ENCODE measurements at places on chromosomes 4 and X. TPM values are rescaled to one million over a fixed set of nuclear protein-coding genes. Genes with fewer than 3 reads are reported as not detected.

GRCh38 chr4:88035292-88035691 lies 27.9 kb downstream of the PKD2 start:
- H3K36me3 ChIP-seq, result peaks cover 12% of the 10 kb centered on the region
- no peaks in the 10 kb centered on the region for H3K4me1 ChIP-seq
- H3K27ac ChIP-seq, result no peak overlapping the region
- no peak overlapping the region for H3K4me3 ChIP-seq

DNA sequence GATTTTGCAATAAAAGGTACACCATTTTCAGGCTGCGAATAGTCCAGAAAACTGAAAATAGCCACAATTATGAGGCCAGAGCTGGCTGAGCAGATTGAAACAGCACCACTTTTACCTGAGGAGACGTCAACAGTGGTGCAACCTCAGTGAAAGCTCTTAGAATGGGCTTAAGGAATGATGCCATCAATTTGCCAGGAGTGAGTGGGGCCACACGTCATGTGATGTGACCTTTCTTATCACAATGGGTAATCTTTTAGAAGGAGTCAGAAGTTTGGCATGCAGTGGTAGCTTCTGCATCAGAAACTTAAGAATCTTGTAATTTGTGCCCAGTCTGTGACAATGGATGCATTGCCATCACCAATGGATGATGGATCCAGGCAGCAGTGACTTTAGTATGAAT lies 27.6 kb downstream of the ZNF81 start:
- H3K27me3 ChIP-seq, result no peaks in the 10 kb centered on the region
- DNase-seq, result no peak
- no peak overlapping the region for H3K27ac ChIP-seq
- H3K4me1 ChIP-seq, result no peaks in the 10 kb centered on the region

- peak; percentile 94 for DNase-seq
- H3K36me3 ChIP-seq, result no peaks in the 10 kb centered on the region
- peak within 1 kb of the TSS; percentile 99 for H3K4me3 ChIP-seq
Observed at GRCh38 chr4:83484500-83485461, at the start of gene ABRAXAS1. Gene ABRAXAS1, minus strand, starts transcription at chr4:83485100. Its CDS starts 28 bp downstream, at chr4:83485072.

DNA sequence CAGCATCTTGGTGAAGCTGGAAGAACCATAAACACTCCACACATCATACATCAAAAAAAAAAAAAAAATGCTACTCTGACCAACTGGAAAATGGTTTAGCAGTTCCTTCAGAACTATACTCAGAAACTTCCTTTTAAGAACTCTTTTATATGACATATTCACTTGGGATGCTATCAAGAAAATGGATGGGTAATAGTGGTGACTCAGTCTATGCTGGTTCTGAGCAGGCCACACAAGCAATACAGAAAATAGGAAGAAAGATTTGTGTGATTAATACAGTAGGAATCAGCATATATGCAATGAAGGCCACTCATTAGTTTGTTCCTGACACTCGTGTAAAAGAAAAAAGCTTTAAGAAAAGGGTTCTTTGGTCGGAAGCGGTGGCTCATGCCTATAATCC lies 123.5 kb upstream of the FAT4 start:
- H3K4me3 ChIP-seq, result no peak overlapping the region
- H3K4me1 ChIP-seq, result no peaks in the 10 kb centered on the region
- no peak overlapping the region for H3K27ac ChIP-seq
- no peaks in the 10 kb centered on the region for H3K27me3 ChIP-seq
- peaks cover 7% of the 10 kb centered on the region for H3K36me3 ChIP-seq
- DNase-seq, result no peak

DNA sequence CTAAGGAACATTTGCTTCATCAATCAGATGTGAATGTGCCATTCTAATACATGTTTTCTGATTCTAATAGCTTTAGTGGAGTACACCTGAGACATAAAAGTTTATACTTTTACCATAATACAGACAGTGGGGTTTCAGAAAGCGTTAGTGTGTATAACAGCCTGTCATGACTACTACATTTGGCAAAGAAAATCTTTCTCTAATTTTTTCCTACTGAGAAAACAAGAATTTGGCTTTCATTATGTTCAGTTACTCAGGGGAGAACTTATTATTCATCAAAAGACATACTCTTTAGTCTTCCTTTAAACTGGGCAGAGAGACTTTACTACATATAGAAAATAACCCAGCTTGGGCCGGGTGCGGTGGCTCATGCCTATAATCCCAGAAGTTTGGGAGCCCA lies 104.9 kb downstream of the PCDH18 start:
- no peaks in the 10 kb centered on the region for H3K36me3 ChIP-seq
- H3K27ac ChIP-seq, result no peak overlapping the region
- no peaks in the 10 kb centered on the region for H3K4me1 ChIP-seq
- no peak for DNase-seq
- no peaks in the 10 kb centered on the region for H3K27me3 ChIP-seq

GRCh38 chr4:59200992-59201391 lies 1999.1 kb upstream of the ADGRL3 start:
- H3K4me3 ChIP-seq, result no peak overlapping the region
- H3K36me3 ChIP-seq, result no peaks in the 10 kb centered on the region
- no peaks in the 10 kb centered on the region for H3K27me3 ChIP-seq
- H3K4me1 ChIP-seq, result no peaks in the 10 kb centered on the region
- DNase-seq, result no peak

GRCh38 chr4:118784776-118785175 lies 51.1 kb downstream of the SEC24D start:
- no peaks in the 10 kb centered on the region for H3K4me1 ChIP-seq
- DNase-seq, result no peak
- peaks cover 14% of the 10 kb centered on the region for H3K36me3 ChIP-seq
- no peak overlapping the region for H3K27ac ChIP-seq

PDZD4 gene
- total RNA-seq, result 2.2 TPM

TMPRSS11D gene
- total RNA-seq, result not detected

DGAT2L6 gene
- not detected for total RNA-seq
